HT1080 (cell line): ENCODE measurements at places on chromosomes 7 and 10.

GRCh38 chr7:88111954-88112471, 107.8 kb downstream of the SRI start:
- no peak for DNase-seq

- peak; percentile 7 for DNase-seq
Measured at GRCh38 chr10:23643111-23643780, 204.4 kb downstream of the OTUD1 start.

DNA sequence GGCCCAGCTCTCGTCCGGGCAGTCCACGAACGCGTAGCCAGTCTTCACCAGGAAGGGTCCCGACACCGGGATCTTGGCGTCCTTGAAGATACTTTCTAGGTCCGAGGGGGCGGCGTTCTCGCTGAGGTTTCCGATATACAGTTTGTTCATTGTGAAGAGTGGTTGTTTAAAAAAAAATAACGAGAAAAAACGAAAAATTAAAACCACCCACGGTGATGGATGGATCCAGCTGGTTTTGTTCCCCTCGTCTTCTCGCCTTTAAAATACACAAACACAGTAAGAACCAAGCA, 385 bp downstream of the IGF2BP3 start:
- DNase-seq: no peak

GRCh38 chr7:128665057-128665456, 7.0 kb upstream of the GARIN1A start:
- no peak for DNase-seq

DNA sequence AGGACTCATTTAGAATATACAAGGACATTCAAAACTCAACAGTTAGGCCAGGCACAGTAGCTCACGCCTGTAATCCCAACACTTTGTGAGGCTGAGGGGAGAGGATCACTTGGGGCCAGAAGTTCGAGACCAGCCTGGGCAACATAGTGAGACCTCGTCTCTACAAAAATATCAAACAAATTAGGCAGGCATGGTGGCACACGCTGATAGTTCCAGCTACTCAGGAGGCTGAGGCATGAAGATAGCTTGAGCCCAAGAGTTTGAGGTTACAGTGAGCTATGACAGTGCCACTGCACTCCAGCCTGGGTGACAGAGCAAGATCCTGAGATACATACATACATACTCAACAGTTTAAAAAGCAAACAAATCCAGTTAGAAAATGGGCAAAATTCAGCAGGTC, 44.9 kb downstream of the GNA12 start:
- no peak for DNase-seq

DNA sequence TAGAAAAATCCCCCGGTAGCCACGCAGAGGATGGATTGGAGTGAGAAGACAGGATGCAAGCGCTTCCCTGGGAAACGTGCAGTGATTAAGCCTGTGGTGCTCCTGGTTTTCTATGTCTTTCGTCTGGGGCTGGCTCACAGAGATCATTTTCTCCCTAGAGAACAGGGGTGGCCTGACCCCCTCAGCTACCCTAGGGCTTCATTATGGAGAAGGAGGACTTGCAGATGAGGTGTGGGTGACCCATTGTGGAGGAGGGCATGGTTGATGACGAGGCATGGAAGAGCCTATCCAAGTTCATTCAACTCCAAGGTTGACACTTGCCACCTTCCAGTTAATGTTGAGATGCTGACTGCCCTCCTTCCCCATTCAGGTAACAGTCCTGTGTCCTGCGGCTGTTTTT, 75.9 kb downstream of the VSTM4 start:
- DNase-seq: no peak
